NCI-H1092 (cell line): ENCODE measurements at places on chromosomes 2 and 18.

DNA sequence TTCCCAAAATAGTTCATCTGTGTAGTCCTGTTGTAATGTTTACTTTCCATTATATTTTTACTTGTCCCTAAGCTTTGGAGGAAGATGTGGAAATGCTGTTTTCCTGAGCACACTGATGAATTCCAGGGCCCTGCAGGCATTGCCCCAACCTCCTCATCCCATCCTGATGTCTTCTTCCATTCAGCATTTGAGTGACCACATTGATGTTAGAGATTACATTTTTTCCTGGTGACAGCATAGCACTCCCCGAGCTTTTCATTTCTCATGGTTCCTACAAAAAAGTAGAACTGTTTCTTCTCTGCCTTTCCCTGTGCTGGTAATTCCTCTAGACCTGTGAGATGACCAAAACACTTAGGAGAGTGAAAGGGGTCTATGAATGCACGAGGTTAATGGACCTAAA is 4.8 kb downstream of the IL36A start:
- no peak for DNase-seq

DNA sequence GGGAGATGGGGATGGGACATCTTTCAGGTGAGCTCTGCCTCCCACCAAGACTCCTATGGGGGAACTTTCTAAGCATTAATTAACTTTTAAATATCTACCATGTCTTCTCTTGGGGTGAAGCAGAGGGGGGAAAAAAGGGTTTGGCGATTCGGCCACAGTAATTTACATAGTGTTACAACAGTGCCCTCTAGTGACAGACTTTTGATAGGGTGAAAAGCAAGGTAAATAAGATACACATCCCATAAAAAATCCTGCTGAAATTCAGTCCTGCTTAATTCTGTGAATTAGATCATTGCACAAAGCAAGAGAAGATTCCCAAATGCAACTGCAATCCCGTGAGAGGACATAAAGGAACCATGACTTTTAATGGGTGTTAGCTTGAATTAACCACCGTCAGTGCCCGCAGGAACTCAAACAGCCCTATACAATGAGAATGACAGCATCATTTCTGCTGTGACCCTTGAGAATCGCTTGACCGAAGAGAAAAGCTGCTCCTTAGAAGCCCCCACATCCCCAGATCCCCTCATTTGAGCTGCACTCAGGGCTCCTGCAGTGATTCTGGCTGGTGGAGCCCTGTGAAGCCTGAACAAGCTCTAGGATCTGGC is 32.8 kb downstream of the FAM124B start:
- DNase-seq, result peak; percentile 29

DNA sequence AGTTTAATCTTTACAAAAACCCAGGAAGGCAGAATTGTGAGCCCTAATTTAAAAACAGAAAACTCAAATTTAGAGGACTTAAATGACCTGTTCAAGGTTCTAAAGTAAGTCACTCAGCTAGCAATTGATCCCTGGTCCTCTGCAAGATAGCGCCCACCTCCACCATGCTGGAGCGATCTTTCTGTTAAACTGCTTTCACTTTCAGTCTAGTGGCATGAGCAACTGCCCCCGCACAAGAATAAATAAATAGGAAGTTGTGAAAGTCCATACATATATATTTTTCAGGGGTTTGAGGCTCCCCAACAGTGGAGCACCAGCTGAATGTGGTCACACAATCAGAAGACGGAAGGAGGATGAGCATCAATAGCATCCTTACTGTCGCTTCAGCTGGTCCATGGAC is 217.9 kb downstream of the NAPG start:
- DNase-seq, result no peak

DNA sequence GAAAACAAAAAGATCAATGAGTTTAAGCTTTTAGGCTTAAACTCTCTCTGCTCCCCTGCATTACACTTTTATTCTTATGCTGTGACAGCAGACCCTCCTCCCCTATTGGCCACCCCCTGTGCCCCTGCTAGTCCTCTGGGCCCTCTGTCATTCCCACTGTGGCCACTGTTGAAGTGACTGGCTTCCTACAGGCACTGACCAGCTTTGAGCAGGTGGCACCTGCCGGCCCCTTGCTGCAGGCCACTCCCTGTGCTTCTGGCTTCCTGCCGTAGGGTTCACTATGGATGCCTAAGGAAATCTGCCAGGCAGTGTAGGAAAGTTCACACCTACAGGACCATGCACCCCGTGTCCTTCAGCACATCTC is 156.5 kb upstream of the L3MBTL4 start:
- no peak for DNase-seq

DNA sequence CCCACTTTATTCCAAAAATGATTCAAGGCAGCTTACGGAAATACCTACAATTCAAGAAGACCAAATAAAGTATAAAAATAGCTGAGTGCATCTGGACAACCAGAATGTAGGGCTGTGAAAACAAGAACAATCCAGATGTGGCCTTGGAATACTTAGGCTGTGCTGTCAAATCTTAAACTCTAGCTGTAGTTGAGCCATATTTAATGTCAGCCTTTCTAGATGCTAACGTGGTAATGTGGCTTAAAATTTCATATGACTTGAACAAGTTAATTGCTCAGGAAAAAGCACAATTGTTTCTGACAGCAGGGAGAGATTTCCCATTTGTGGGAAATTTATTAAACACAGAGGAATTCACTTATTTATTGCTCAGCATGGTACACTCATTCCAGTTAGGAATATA is 14.6 kb upstream of the NAPG start:
- no peak for DNase-seq

DNA sequence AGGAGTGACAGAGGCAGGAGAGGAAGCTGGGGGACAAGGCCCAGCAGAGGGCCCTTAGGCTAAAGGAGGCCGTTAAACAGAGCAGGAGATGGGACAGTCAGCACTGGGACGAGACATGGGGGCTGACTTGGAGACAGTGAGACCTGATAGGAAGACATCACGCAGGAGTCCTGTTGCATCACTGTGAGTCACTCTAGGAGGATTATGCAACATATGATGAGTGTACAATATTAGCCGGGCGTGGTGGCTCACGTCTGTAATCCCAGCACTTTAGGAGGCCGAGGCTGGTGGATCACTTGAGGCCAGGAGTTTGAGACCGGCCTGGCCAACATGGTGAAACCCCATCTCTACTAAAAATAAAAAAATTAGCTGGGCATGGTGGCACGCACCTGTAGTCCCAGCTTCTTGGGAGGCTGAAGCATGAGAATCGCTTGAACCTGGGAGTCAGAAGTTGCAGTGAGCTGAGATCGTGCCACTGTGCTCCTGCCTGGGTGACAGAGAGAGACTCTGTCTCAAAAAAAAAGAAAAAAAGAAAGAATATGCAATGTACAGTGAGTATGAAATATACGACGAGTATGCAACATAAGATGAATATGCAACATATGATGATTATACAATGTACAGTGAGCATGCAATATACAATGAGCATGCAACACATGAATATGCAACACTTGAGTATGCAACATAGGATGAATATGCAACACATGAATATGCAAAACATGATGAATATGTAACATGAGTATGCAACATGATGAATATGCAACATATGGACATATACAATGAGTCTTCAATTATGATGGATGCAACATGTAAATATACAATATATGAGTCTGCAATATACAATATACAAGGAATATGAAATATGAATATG is 83.3 kb upstream of the ID2 start:
- no peak for DNase-seq

DNA sequence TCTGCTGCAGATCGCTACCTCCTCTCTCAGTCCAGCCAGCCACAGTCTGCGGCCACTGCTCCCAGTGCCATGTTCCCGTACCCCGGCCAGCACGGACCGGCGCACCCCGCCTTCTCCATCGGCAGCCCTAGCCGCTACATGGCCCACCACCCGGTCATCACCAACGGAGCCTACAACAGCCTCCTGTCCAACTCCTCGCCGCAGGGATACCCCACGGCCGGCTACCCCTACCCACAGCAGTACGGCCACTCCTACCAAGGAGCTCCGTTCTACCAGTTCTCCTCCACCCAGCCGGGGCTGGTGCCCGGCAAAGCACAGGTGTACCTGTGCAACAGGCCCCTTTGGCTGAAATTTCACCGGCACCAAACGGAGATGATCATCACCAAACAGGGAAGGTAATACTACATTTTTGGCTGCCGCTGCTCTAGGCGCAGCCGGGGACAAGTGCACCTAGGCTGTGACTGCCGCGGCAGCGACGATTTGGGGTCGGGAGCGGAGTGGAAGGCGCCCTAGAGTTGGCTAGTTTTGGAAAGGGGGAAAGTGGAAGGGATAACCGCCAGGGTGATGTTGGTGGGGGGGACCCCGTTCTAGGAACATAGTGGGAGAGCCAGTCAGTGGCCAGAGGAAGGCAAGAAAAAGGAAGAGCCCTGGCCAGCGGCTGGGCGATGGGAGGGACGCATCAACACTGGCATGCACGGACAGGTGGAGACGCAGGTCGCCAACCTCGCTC is 776 bp downstream of the TBR1 start:
- no peak for DNase-seq

- no peak for DNase-seq
Observed at GRCh38 chr2:28347596-28347995, 45.1 kb upstream of the FOSL2 start.

DNA sequence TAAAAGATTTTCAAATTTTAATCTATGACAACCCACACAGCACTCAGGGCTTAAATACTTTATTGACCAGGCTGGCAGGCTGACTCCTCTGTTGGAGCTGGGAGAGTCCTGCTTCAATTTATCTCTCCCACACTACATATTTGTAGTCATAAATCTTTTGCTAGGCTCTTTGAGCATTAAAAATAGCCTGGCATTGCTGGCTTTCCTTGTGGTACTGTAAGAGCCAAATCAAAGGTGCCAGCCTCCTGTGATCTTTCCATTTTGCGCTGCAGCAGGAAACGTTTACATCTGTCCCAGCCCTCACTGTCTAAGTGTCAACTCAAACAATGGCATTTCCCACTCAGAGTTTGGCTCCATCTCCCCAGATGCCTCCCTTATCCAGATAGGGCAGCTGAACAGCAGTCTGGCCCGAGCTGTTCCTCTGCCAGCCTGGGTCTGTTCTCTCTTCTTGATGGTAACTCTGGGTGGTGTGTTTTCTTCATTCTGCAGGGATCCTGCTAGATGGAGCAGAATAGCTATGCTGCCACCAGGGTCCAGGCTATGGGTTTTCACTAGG is 62.1 kb downstream of the LRRTM1 start:
- no peak for DNase-seq

GRCh38 chr2:144835634-144836350 is 315.9 kb upstream of the ZEB2 start:
- no peak for DNase-seq
